ENCODE measurements at places on chromosomes 3 and 15.

- DNase-seq = no peak
Observed at GRCh38 chr3:50639055-50639494, 22.1 kb downstream of the MAPKAPK3 start.

DNA sequence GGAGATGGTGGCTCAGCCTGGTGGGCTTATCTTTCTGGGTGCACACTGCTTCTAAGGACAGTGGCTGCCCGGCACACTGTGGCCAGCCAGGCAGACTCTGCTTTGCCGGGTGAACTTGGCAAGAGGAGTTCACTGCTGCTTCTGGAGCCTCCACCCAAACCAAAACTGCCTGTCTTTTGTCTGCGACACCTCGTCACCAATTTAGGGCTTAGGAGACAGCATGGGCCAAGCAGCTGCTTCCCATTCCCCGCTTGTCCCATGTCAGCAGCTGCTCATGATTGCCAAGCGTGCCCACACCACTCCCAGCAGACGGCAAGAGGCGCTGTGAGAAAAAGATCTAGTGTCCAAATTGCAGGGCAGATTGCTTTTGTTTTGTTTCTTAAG, 57.3 kb downstream of the LSM3 start:
- DNase-seq = no peak

GRCh38 chr15:78689626-78690025, 48.6 kb upstream of the CHRNB4 start:
- no peak for DNase-seq

DNA sequence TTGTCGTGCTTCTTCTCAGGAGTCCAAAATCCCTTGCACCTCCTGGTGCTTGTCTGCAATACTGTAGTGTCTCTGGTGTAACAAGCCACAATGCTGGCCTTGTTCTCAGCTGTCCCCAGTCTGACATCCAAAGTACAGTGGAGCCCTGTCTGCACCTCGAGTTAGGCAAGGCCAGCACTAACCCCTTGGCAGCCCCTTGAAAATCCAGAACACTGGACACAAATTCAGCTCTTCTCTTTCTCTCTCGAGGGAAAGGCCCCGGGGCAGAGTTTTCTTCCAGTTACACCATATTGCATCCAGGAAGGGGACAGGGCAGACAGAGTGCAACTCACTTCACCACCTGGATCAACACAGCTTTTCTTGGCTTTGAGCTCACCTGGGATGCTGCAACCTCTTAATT, 91.3 kb upstream of the ATP10A start:
- no peak for DNase-seq

DNA sequence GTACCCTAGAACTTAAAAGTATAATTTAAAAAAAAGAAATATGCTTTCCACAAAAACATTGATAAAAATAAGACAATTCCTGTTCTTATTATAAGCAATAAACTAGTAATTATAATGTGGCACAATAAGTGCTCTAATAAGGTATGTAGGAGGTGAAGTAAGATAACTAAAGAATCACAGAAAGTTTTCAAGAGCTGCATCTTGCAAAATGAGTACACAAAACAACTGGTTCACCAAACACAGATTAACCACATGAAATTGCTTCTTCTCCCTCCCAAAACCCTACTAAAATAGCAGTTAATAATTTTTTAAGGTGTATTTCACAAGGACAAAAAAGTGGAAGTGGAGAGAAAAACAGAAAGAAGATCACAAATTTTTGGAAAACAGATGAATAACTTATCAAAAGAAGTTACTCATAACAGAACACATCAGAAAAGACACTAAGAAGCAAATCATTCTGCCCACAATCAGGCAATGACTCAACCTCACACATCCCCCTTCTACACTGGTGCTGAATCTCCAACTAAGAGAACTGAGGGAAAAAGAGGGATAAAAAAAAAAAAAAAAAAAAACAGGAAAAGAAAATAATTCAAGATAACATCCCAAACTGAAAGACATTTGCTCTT, 64.2 kb downstream of the TBC1D5 start:
- DNase-seq = no peak

- DNase-seq = no peak
Observed at GRCh38 chr3:139994891-139995290, 59.9 kb downstream of the CLSTN2 start.

GRCh38 chr3:39141171-39141995, 12.0 kb downstream of the CSRNP1 start:
- no peak for DNase-seq

DNA sequence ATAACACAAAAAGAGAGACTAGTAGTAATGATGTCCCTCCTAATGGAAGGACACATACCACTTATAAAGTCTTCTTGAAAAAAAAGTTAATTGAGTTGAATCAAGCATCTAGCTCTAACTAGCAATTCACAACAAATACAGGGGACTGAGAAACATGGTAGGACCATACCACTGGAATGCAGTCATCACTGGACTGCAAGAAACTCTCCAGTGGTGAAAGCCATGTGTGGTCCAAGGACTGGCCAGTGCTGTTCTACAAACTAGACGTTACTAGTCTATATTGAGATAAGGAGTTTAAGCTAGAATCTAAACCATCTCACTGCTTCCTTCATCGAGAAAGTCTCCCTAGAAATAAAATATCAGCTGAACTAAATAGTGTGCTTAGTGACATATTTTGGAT, 16.7 kb downstream of the FBN1 start:
- DNase-seq = no peak

- DNase-seq = no peak
Observed at GRCh38 chr3:38840987-38841386, 25.0 kb upstream of the SCN10A start.

- DNase-seq = no peak
Observed at GRCh38 chr3:157061265-157061664, 98.7 kb downstream of the CCNL1 start.

DNA sequence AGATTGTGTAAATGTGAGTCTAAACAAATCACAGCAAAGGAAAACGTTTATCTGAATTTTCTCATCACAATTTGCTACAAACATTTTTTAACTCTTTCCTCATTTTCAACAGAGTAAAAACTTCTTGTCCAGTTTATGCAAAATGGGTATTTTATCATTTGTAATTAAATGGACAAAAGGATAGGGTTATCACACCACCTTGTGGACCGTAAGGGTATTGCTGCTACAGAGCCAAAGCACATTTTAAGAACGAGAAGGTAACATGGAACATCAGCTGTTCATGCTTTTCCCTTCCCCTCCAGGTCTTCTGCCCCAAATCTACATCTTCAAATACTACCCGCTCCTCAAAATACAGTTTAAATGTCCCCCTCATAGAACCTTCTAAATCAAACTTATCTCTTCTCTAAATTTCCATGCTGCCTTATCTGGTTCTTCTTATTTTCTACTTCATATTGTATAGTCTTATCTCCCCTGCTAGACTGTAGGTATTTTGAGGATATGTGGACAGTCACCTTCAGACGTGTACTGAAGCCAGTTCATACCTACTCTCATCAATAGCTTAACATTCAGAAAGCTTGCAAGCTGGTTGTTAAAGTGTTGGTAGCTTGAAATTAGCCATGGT, 12.8 kb upstream of the SETMAR start:
- peak; percentile 39 for DNase-seq

DNA sequence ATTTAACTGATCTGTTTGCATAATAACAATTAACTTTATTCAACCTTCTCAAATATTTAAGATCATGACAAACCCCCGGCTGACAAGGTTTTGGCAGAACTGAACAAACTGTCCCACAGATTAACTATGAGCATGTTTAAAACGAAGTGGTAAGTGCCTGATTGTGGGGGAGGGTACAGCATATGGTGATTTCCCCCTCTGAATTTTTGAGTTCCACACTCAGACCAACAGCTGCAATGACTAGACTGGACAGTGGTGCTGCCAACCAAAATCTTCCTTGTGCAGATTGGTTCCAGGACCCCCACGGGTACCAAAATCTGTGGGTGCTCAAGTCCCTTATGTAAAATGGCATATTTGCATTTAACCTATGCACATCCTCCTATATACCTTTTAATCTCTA, 449.5 kb downstream of the SHQ1 start:
- no peak for DNase-seq

DNA sequence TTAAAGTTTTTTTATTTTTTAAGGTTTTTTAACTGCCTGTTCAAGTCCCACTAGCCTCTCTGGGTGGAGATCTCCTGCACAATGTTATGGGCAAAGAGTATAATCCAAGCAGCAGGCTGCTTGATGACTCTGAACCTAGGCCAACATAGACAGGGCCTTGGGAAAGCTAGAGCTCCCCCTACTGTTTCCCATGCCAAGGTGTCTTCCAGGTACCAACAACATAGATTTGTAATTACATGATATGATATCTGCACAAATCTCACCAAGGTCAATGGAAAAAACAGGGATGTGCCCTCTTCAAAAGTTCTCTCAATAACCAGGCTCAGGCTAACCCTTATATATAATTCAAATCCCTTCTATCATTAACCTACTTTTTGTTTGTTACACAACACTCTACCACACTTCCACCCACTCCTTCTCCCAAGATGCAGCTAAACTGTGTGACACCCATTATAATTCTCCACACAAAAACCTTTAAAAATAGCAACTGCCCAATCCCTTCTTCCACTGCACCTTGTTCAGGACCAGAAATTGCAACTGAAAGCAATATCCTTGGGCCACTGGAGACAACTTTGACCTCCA, 43.8 kb downstream of the RBM15B start:
- peak; percentile 64 for DNase-seq

DNA sequence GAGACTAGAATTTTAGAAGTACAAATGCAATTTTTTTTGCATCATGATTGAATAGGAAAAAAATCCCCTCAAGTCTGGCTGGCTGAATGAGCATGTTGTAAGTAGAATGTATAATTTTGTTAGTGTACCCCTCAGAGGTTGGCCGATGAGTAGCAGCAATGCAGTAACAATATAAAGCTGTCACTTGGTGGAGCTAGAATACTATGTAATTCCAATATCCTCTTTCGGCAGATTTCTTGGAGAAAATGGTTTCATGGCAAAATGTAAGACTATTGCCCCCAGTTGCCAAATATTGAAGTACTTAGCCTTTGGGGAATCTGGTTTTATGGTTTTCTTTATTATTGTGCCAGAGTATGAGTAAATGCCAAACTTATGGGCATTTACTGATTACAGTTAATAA, 39.8 kb upstream of the SGO1 start:
- DNase-seq = peak; percentile 23

DNA sequence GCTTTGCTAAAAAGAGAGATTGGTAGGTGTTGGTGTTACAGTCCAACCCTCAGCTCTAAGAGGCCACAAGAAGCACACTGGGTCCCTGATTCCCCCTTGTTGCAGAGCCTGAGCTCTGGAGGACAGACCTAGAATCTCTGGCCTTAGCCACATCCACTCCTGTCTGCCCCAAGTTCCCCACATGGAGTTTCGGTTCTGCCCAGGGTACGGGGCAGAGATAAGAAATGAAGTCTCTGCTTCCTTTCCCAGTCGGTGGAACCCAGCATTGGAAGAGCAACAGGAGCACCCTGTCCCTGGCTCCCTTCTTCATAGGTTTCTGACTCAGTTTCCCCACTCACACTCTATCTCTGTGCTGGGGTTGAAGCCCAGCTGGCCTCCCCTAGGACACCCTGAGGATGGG, 13.2 kb downstream of the PRR23E start:
- no peak for DNase-seq

DNA sequence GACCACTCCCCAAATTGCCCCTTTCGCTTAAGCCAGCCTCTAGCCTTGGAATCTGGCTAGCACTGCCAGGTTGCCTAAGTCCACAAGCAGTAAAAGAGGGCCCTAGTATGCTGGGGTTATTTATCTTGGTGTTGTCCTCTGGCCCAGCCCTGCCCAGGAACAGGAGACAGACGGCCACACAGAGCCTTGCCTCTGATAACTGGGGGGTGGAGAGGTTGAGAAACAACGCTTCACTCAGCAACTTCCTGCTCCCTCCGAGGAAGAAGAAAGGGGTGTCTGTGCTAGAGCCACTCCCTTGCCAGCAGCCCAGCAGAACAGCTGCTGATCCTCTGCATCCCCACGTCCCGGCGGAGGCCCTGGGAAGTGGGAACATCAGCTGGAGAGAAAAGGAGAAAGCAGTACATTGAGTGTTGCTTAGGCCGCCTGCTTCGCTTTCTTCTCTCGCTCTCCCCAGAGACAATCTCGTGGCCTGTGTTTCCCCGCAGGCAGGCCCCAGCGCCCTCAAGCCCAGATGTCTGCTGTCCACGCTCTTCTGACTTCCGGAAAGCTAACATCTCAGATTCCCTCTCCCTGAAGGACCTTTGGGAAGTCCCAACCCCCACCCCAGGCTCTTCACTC, 22.6 kb upstream of the C3orf70 start:
- no peak for DNase-seq

DNA sequence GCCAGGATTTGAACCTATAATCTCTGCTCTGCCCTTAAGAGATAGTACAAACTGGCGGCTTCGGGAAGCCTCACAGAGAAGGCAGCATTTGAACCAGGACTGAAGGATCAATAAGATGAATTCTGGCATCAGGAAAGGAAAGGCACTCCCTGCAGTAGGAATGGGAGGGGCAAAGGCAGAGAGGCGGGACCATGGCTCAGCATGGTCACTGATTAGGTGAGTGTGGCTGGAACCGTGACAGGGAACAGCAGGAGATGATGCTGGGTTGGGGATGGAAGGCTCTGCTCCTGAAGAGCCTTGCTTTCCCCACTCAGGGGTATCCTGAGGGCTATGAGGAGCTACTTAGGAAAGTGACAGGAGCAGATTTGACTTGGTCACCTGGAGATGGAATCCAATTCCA, 158.5 kb downstream of the FEZF2 start:
- no peak for DNase-seq

GRCh38 chr15:48467801-48468200, 136.6 kb downstream of the DUT start:
- DNase-seq = no peak

GRCh38 chr3:170780471-170780870, 89.5 kb downstream of the RPL22L1 start:
- DNase-seq = no peak

DNA sequence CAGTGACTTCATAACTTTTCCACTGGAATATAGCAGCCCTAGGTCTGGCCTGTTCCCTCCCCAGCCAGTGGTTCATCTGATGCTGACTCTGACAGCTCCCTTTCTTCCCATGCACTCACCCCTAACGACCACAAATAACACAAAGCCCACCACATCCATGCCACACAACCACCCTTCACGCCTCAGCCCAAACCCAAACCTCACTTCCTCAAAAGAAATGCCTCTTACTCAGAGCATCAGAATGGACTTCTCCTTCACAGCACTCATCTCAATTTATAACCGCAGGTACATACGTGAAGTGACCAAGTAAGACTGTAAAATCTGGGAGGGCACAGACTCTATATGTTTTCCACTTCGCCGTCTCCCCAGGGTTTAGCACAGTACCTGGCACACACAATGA, 1.1 kb downstream of the RBSN start:
- no peak for DNase-seq

DNA sequence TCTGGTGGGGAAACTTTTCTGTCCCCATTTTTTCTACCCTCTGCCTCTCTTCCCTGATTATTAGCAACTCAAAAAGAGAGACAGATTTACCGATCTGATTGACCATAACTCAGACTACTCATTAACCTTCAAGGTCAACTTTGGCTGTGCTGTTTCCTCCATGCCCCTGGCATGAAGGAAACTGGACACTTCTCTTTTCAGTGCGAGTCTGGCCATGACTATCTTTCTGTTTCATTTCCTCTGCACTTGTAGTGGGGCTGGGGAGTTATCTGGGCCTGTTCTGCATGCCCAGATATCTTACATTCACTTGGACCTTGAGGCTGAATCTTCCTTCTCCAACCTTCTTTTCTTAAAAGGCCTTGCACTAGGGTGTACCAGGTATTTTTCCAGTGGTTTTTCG, 76.9 kb upstream of the SLCO2A1 start:
- DNase-seq = no peak

Measured in HEK293T (cell line).